ENCODE measurements at places on chromosomes 2 and 18. TPM values are rescaled to one million over a fixed set of nuclear protein-coding genes. Genes with fewer than 3 reads are reported as not detected.

Gene RBM44
- total RNA-seq: 0.55 TPM

Gene SIX3
- not detected for total RNA-seq

Gene LCT
- not detected for total RNA-seq

Gene G6PC2
- not detected for total RNA-seq

Gene NEU2
- total RNA-seq: not detected

Gene CCDC178
- not detected for total RNA-seq

Gene IL1B
- total RNA-seq: 2.6 TPM

Gene ZNF521
- 37.5 TPM for total RNA-seq

Gene DOCK10
- total RNA-seq: 0.93 TPM

GRCh38 chr2:9703085-9703678, 72.4 kb upstream of the YWHAQ start:
- peak; percentile 70 for DNase-seq

DNA sequence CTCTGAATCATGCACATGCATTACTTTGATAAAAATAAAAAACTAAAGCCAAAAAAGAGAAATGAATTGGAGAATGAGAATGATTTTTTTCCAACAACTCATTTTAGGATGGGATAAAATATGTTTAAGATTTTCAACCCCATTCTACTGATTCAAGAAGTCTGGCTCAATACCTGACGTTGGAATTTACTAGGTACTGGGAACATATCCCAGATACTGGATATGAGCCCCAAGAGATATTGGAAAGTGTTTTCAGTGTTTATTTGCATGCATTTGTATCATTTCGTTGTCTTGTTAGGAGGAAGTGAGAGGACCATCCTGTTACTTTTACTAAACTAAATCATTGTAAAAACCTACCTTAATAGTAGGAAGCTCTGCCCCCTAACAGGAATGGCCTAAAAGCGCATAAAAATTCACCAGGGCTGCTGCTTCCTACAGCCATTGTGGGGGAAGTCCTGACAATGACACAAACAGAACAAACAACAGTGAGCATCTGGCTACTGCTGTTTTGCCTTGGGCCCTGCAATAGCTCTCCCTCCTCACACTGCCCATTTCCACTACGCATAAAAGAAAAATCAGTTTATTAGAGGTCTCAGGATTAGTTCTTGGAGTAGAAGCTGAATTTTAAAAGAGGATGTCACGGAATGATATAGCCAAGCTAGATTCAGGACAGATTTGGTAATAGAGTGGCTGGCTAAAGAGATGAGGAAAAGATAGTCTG, 35.2 kb downstream of the ANKAR start:
- DNase-seq: no peak

DNA sequence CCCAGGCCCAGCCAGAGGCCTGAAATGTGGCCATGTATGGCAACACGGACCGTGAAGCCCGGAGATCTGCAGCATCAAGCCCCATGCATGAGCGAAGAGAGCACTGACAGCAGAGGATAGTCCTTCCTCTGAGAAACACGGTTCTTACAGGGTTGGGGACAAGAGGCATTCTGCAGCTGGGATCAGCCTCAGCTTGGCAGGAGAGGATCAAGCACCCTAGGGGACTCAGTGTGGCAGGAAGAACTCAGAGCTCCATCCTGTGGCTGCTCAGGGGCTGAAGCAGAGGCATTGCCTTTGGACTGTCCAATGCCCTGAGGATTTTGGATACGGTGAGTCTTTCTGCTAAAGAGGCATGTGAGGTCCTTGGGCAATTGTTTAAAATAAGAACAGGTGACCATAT, 368.7 kb downstream of the ZNF516 start:
- no peak for DNase-seq

DNA sequence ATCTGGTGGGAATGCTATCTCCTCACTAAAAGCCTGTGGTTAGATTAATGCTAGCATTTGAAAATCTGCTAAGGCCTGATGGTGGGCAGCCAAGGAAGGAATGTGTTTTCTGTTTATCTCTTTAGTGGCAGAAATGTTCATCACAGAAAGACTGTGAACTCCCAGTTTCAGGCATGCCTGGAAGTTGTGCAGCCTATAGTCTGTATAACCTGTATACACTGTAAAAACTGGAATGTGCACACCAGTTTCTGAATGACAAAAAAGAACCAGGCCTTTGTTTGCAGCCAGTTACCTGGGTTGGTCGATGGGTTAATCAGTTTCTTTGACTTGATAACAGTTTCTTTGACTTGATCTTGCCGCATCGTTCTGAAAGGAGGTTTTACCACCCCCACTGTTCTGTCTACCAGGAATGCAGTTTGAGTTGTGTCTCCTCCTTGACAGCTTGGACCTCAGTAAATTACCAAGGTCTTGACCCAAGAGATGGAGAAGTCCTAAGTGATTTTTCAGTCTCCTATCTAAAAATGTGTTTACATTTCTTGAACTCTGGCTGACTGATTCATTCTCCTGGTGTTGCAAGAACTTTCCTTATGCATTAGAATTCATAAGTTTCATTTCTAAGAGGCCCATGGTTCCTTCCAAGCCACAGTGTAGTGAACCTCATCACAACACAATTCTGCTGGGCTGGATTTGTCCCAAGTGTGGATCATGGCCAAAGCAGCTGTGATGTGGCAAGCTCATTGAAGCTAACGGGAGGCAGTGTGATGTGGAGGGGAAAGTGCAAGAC, 62.2 kb downstream of the KIAA2012 start:
- peak; percentile 86 for DNase-seq

DNA sequence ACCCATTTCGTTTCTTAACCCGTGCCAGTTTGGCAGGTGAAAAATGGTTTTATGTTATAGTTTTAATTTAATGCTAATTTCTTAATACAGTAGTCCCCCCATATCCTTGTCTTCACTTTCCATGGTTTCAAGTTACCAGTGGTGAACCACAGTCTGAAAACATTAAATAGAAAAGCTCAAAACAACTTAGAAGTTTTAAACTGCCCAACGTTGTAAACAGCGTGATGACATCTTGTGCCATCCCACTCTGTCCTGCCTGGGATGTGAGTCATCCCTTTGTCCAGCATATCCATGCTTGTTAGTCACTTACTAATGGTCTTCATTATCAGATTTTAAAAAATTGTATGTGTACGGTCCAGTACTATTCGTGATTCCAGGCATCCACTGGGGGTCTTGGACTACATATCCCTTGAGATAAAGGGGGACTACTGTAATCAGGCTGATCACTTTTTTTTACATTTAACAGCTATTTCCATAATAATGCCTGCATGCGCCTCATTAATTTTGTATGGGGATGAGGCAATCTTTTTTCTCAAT, 31.9 kb downstream of the SLC66A3 start:
- no peak for DNase-seq

DNA sequence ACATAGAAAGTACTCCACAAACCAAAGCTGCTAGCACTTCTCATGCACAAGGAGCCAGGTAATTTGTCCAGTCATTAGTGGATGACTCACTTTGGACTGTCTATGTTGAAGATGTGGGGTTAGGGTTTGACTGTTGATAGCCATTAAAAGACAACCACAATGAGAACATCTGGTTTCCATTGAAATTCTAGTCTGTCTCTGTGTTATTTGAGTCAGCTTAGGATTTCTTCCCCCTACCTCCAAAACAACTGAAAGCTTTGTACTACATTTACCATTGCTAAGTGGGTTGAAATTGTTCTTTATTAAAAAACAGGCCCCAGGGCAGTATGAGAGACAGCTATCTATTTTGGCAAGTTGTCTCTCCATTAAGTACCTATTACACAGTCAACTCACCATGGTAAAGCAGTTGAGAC, 50.2 kb upstream of the ANKRD44 start:
- DNase-seq: no peak

DNA sequence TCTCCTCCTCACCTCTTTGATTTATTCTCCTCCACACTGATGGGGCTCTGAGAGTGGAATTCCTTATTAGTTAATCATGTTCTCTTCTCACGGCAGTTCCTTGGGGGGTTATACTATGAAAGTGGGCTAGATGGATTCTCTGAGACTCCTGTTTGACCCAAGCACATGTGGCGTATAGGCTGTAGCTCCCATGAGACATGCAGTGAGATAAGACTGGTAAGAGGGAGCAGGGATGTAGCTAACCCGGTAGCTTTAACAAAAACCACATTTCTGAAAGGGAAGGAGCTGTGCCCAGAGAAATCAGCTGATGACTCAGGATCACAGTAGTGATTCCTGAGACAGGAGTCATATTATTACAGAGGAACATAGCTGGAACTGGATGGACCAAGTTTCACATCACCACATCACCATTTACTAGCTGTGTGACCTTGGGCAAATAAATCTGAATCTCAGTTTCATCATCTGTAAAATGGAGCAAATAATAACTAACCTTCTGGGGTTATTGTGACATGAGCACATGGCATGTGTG, 82.9 kb downstream of the CRIM1 start:
- DNase-seq: no peak

DNA sequence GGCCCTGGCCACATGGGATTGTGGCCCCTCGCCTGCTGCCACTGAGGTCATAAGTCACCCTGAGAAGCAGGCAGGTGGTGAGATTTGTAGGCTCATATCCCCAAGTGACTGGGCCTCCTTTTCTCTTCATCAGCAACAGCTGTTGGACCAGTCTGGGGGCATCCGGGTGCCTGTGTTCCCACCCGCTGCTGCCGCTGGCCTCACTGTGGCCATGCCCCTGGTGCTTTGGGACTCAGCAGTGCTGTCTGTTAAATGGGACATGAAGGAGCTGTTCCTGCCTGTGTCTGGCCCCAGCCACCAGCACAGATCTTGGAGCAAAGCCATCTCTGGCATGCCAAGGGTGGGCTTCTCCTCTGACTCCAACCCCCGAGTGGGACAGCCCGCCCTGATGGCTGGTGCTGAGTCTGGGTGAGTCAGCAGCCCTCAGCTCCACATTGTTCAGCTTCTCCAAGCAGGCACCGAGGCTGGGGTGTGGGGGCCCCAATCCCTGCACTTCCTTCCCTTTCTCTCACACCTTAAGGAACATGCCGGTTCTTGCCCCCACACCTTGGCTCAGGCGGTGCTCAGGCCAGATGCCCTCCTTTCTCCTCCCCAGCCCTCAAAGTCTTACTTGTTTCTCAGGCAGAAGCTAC, 207.9 kb downstream of the GLI2 start:
- no peak for DNase-seq

DNA sequence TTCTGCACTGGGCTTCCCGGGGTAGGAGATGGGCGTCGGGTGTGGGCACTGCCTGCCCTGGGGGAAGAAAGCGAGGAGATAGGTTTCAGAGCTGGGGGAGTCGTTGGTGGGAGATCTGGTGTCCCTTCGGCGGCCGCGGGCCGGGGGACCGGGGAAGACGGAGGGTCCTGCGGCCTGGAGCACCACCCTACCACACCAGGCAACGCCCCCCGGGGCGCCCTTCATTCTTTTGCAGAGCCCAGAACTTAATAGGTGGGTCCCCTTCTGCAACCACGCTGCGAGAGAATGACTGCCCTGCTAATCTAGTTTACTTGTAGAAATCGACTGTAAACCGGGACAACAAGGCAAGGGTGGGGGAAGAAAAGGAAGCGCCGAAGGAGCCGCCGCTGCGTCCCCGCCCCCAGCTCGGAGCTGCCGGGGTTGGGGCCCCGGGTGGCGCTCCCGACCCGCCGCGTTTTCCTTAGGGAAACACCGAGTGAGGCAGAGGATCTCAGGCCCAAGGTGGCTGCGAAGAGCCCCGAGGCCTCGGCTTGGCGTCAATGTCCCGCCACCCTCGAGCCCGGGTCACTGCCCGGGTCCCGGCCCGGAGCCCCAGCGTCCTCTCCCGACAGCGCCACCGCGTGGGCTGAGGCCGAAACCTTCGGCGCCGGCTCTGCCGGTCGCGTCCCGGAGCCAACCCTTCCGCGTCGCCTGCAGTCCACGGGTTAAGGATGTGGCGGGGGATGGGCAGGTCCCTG, 5.4 kb upstream of the SATB2 start:
- no peak for DNase-seq

- no peak for DNase-seq
Observed at GRCh38 chr2:232877940-232878511, 8.0 kb downstream of the SNORC start.

- no peak for DNase-seq
Observed at GRCh38 chr2:219596954-219597551, 604 bp upstream of the STK11IP start.

DNA sequence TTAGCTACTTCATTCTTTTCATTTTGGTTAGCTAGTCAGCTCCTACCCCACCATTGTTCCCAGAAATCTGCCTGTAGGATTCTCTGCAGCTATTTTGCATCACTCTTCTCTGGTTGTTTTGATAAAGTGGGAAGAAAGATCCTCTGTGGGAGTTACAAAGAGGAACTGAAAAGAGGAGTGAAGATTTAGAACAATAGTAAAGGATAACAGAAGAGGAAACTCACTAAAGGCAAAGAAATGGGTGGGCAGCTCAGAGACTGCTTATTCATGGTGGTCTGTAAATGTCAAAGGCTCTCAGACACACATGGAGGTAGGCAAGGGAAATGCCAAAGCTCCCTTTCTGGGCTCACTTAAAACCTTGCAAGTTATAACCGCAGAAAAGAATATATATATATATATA, 17.2 kb upstream of the CD207 start:
- no peak for DNase-seq

- no peak for DNase-seq
Observed at GRCh38 chr2:187689372-187689771, 135.1 kb upstream of the TFPI start.

- no peak for DNase-seq
Observed at GRCh38 chr2:987789-988188, 37.1 kb downstream of the SNTG2 start.

- no peak for DNase-seq
Observed at GRCh38 chr2:102140377-102140776, 2.2 kb upstream of the IL1R1 start.

- no peak for DNase-seq
Observed at GRCh38 chr2:133977405-133977804, 276.5 kb upstream of the MGAT5 start.

DNA sequence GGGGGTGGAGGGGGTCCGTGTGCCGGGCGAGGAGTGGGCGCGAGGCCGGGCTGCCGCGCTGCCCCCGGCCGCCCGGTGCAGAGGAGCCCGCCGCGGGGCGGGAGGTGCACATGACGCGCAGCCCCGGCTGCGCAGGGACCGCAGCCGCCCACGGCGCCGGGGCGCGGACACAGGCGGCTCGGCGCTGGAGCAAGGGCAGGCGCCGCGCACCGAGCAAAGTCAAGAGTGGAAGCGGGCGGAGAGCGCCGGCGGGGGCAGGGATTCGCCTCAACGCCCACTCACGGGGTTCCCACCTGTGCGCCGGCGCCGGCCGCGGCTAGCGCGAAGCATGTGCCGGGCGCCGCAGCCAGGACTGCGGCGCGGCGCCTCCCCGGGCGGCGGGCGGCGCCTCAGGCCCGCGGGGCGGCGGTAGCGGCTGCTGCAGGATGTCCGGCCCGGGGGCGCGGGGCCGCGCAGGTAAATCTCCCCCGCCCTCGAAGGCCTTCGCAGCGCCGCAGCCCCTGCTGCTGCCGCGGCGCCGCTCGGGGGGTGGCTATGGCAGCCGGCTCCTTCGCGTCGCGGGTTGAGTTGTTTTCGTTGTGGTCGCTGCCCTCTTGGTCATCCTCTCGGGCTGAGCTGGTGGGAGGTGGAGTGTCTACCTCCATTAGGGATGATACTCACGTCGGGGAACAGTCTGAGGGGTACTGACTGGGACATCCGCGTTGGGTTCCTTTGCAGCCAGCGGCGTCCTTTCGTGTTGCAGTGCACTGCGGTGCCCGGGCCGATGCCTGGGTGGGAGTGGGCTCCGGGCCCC, 216.3 kb upstream of the DTNA start:
- DNase-seq: no peak

- DNase-seq: no peak
Observed at GRCh38 chr2:232343821-232344220, 34.7 kb upstream of the ALPP start.

GRCh38 chr2:108535357-108535631, 1.0 kb downstream of the LIMS1 start:
- DNase-seq: no peak

- DNase-seq: no peak
Observed at GRCh38 chr2:204060841-204061240, 124.3 kb downstream of the ICOS start.
